ENCODE measurements at places on chromosomes 7 and 10.

GRCh38 chr10:131838966-131839742 lies 61.7 kb upstream of the PPP2R2D start:
- DNase-seq, result no peak

GRCh38 chr7:23714150-23714464 lies 4.1 kb downstream of the STK31 start:
- no peak for DNase-seq

DNA sequence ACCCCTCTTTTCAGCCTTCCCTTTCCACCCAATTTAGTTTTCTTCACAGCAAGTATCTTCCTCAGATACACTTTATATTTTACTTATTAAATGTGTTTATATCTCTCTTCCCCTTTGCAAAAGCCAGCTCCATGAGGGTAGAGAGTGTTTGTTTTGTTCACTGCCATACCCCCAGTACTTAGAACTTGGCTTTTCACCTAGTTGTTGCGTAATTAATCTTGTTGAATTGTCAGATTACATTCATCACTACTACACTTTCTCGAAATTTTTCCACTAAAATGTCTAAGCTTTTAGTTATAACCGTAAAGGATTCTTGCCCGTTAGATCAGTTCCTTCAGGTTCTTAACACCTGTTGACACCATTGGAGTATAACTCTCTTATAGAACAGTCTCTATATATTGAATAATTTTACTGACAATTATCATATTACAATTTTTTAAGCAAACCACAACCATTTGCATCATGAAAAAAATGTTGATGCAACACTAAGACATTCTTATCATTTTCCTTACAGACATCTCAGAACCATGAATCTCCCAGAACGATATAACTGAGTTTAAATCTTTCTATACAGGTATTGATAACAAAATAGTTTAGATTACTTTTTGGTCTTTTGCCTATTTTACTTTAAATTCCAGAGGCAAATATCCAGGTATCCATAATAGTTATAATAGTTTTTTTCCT lies 29.9 kb downstream of the VWDE start:
- no peak for DNase-seq

DNA sequence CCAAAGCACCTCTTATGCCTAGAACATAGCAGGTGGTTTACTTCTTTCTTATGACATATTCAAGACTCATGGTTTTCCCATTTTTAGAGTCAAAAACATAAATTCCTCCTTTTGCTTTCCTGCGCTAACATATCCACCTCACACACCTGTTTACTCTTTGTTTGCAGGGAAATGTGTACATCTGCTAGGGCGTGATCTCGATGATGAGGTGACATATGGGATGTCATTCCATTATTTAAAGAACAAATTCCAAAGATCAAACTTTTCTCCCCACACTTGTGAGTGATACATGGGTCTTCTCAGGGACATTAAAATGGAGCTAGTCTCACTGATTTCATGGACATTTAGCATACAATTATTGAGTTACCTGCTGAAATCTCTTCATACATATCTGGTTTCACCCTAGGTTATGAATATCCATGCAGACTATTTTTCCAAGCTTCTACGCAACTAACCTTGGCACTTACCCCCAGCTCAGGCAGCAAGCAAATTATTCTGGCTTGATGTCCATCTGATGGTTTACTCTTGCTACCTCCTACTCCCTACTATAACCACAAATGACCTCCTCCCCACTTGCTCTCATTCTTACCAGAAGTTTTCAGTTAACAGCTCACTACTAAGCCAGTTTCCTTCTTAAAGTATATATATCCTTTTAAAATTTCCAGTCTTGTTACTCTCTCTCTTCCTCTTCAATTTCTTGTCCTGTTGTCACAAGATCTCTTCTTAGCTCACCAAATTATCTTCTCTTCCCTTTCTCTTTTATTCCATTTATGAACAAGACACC lies 208.5 kb downstream of the RNLS start:
- DNase-seq, result no peak

DNA sequence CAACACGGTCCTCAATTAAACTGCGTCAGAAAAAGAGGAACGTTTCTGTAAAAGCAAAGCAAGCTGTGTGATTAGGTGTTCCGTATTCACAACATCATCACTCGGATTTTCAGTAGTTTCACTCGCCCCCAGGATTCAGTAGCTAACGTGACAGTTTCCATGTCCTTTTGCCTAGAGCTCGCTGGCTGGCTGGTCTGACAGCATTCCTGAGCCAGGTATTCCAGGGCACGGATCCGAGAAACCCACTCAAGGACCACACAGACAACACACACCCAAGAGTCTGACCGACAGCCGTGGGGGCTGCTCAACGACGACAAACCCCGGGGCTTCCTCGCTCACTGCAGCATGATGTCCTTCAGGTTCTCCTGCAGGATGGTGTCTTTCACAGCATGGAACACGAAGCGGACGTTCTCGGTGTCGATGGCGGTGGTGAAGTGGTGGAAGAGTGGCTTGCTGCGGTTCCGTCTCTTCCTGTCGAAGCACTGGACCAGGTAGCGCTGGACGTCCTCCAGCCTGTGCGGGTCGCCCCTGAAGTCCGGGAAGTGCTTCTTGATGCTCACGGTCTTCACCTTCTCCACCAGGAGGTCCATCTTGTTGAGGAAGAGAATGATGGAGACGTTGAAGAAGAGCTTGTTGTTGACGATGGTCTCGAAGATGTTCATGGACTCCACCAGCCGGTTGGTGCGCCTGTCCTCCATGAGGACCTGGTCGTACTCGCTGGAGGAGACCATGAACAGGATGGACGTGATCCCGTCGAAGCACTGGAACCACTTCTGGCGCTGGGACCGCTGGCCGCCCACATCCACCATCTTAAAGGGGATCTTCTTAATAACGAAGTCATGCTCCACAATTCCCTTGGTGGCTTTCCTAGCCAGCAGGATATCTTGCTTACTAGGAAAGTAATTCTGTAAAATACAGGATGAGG lies 43.1 kb downstream of the AMZ1 start:
- DNase-seq, result no peak

GRCh38 chr10:95864906-95865813 lies 42.6 kb upstream of the CC2D2B start:
- peak; percentile 19 for DNase-seq

- no peak for DNase-seq
Measured at GRCh38 chr7:102811942-102812678, 63.3 kb downstream of the FAM185A start.

DNA sequence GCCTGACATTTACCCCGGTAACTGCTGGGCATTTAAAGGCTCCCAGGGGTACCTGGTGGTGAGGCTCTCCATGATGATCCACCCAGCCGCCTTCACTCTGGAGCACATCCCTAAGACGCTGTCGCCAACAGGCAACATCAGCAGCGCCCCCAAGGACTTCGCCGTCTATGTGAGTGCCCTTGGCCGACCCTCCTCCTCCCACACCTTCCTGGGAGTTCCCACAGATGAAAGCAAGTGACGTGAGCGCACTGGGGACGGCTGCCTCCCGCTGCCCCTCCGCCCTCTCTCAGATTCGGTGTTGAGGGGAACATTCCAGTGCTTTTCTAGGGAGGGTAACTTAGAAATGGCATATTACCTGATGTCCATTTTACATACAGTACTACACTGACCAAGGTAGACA lies 7.0 kb upstream of the GET4 start:
- DNase-seq, result no peak

DNA sequence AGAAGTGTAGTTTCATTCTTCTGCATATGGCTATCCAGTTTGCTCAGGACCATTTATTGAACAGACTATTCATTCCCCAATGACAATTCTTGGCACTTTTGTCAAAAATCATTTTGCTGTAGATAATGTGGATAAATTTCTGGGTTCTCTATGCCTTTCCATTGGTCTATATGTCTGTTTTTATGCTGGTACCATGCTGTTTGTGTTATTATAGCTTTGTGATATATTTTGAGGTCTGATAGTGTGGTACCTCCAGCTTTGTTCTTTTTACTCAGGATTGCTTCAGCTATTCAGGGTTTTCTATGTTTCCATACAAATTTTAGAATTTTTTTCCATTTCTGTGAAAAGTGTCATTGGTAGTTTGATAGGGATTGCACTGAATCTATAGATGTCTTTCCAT lies 315.3 kb upstream of the KAT6B start:
- no peak for DNase-seq

GRCh38 chr10:116740971-116741370 lies 1.4 kb downstream of the HSPA12A start:
- DNase-seq, result no peak

GRCh38 chr10:22554461-22555182 lies 159.8 kb downstream of the PIP4K2A start:
- no peak for DNase-seq

DNA sequence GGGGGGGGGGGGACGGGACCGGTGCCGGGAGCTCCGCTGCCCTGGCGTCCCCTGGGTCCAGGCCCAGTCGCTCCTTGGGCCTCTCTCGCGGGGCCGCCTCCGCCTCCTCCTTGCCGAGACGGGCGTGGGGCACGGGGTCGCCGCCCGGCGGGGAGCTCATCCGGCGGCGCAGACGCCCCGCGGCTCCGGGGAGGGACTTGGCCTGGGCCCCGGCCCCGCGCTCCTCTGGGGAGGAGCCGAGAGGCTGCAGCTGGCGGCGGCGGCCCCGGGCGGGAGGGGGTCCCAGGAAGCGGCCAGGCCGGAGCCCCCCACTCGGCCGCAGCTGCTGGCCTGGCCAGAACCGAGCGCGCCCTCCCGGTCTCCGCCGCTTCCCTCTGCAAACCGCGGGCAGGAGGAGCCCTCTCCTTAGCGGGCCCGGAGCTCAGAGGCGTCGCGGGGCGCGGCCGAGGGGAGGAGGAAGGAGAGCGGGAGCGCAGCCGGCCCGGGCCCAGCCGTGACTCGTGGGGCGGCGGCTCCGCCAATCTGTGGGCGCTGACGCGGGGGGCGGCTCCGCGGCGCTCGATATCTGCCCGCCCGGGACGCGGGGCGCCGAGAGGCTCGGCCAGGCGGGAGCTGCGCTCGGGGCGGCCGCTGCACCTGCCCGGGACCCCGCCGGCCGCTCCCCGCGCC lies at the start of gene FAM20C:
Gene FAM20C (plus strand): TSS at position 591 of the 669 bp plus-strand sequence. CDS start 629 bp downstream, outside the sequence.
- DNase-seq, result peak; percentile 11

GRCh38 chr10:115909037-115909436 lies 364.0 kb downstream of the GFRA1 start:
- no peak for DNase-seq

- DNase-seq, result no peak
Measured at GRCh38 chr10:30404540-30404939, 29.4 kb upstream of the MAP3K8 start.

GRCh38 chr7:27149842-27150567 lies 2.4 kb downstream of the HOXA3 start:
- DNase-seq, result no peak

DNA sequence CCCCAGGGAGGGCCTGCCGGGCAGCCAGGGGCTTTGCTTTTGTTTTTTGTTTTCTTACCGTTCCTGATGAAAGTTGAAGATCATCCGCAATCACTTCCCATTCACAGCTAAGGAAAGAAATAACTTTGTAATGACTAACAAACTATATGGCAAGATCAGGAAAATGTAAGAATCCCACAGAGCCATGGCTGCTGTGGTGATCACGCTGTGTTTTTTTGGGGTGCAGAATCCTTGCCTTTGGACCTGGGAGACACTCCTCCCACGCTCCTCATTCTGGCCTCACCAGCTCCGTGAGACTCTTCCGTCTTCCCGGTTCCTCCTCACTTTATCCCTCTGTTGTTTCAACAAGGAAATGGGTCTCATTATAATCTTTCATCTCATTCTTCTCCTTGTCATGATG lies 443.0 kb upstream of the MGMT start:
- no peak for DNase-seq
